ENCODE measurements at places on chromosomes 7 and 10.
A peak's percentile ranks its signal among the peaks of the same experiment; 100 is the strongest.

DNA sequence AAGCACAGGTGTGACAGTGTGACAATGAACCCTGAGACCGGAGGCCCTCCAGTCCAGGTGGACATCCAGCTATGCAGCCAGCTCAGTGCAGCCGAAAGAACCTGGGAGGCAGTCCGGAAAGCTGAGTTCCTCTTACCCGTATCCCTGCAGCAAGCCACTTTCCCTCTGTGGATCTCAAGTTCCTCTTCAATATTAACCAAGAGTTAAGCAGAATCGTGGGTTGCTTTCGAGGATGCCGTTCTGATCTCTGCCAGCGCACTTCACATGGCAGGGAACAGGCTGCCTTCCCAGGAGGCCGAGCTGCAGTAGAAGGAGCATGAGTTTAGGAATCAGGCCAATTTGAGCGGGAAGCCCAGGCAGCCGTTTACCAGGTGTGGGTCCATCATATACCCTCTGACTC is 591.6 kb downstream of the SDK1 start:
- no peak for DNase-seq

- no peak for DNase-seq
Observed at GRCh38 chr7:78198756-78199155, 400.2 kb downstream of the PHTF2 start.

DNA sequence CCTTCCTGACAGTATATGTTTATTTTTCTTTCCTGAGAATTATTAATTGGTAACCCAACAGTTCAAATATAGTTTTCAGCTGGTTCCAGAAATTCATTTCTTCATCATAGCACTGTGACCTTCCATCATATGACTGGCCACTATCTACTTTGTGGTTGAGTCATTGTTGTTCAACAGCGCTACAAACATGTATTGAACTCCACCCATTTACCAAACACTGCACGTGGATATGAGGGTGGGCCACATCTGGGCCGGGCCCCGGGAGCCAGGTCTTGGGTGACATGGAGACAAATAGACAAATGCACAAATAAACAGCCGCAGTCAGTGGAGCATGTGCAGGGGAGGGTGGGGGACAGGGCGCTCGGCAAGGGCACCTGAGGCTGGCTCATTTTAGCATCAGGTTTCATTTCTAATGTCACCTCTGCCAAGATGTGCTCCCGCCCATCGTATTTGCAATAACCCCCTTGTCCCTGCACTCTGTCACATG is 24.0 kb upstream of the EEPD1 start:
- DNase-seq = no peak

GRCh38 chr7:43630482-43630881 is 47.6 kb downstream of the STK17A start:
- DNase-seq = no peak

- peak; percentile 64 for DNase-seq
Observed at GRCh38 chr7:32892521-32893206, 1.1 kb upstream of the KBTBD2 start.

GRCh38 chr10:120217736-120218135 is 239.3 kb upstream of the PLPP4 start:
- DNase-seq = no peak

DNA sequence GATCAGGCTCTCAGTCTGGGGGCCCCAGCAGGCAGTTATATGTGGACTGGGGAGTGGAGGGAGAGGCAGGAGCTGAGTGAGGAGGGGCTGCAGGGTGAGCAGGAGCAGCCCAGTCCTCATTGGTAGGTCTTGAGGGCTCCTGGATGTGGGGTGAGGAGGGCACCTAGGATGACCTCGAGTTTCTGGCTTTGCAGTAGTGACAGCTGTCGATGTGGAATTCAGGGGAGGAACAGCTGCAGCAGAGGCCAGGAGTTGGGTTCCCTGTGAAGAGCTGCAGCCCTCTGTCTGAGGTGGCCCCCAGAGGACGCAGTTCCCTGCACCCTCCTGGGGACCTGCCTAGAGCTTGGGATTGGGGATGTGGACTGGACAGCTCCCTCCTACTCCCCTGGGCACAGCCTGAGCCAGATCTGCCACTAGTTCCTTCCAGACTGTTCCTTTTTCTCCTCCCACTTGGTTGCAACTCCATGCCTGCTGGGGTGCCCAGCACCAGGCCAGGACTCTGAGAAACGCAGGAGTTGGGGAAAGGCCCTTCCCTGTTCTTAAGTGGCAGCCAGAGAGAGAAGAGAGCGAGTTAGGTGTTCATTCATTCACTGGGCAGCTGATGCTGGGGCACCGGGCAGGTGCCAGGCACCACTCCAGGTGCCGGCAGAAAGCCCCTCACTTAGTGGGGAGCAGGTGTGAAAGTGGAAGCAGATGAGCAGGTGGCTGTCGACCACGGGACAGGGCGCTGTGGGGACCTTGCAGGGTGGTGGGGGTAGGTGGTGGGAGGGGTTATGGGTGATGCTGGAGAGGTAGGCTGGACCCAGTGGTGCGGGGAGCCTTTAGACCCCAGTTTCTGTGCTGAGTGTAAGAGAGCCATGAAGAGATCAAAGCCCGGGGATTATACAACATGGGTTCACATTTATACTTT is 57.9 kb downstream of the PRF1 start:
- DNase-seq = no peak

DNA sequence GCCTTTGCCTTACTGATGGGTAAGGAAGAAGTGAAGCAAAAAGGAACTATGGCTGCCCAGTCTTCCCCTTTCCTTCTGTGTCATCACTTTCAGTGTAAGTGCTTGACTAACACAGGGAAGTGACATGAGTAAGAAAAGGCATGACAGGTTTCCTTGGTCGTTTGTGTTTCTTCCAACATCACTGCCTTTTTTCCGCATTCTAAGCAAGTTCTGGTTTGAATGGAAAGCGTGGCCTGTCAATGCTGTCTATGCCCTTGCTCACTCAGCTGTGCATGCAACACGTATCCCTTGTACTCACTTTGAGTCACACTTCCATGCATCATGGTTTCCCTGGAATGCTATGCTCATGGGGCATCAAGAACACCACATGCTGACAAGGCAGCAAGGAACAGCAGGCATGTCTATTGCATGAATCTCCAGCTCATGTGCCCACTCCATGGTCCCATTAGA is 111.8 kb downstream of the OAT start:
- no peak for DNase-seq

DNA sequence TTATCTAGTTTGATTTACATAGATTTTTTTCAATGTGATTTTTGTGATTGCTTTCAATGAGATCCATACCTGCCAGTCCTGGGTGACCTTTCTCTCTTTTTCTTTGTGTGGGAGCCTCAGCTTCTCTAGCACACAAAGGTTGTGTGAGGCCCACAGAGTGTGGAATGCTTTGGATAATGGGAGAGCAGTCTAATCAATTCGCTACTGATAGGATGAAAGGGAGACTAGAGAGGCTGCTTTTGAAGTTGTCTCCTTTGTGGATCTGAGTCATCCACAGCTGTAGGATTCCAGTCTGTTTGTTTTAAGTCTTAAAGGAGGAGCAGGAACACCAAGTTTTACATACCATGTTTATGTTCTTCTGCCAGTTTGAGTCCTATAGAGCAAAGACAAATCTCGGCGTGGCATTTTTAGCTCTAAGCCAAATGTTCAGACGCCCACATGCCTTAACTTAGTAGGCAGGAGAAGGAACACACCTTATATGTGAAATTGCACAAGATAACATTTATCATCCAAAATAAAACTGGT is 330.0 kb downstream of the ARL4A start:
- DNase-seq = no peak

DNA sequence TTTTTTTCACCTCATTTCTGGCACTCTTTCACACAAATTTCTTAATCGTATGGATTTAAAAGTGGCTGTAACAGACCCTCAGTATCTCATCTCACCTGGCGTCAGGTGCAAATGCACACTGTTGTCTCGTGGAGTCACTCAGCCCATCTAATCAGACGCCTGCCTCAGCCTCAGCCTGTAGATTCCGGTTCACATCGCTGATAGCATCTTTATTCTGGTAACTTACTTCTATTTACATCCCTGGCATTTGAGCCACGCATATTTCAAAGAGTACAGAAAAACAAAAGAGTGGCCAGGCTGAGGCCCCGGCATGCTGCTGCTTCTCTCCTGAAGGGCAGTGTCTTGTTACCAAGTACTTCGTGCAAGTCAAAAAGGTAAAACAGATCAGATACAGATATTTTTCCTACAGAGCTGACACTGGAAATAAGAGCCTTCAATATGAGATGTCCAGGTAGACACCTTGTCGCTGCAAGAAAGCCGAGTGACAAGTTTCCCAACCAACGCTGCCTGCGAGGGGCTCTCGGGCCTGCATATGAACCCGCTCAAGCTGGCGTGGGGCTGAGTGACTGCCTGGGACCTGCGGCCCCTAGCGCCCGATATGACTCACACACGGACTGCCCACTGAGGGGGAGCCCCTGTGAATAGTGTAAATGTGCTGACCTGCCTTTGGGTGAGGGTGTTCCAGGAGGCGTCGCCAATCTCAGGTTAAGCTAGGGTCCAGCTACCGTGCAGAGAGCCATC is 4.3 kb downstream of the VIPR2 start:
- no peak for DNase-seq

DNA sequence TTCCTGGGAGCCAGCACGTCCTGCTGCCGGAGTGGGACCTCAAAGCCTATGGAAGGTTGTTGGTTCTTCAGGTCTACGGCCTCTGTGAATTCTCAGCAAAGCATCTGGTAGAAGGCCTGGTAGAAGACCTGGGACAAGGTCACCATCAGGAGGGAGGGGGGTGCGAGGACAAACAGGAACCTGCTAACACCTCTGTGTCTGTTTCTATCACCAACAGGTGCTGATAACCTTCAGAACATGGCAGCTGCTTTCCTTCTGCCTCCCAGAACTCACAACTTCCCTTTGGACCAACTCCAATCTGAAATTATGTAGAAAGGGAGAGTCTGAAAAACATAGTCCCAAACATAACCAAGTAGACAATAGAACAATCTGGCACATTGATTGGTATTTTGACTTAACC is 8.3 kb upstream of the MET start:
- DNase-seq = no peak

GRCh38 chr7:138204285-138204981 is 128.2 kb downstream of the AKR1D1 start:
- DNase-seq = no peak

GRCh38 chr10:13706604-13707003 is 119.8 kb downstream of the PRPF18 start:
- no peak for DNase-seq

GRCh38 chr7:25361863-25362262 is 133.6 kb upstream of the NPVF start:
- DNase-seq = peak; percentile 22
